ENCODE measurements at places on chromosomes 7 and 10.

DNA sequence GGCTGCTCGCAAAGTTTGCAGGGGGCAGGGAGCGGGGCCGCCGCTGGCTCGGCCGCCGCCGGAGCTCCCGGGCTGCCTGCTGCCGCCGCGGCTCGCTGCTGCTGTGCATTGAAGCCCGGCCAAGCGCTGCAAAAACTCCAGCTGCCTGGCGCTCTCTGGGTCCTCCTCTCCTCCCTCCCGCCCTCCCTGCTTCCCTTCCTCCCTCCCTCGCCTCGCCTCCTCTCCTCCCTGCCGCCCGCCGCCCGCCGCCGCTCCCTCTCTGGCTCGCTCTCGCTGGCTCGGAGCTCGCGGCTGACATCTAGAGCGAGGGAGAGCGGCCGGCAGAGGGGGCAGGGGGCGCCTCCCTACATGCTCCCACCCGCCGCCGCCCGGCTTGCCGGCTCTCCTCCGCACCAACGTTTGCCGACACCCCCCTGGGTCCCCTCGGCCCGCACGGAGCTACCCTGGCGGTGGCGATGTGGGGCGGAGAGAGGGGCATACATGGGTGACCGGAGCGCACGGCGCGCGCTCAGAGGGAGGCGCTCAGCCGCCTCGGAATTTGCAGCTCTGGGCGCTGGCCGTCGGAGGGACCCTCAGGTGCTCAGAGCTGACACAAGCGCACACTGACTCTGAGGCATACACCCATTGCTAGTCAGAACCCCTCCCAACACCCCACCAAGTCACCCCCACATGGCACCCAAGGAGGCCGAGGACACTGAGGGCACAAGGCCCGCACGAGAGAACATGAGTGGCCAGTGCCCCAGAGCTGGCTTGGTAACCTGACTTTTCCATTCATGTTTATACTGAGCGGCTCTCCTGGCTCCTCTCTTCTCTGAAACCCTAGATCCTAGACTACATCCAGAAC lies 1.2 kb upstream of the PLXNA4 start:
- DNase-seq: peak; percentile 21

DNA sequence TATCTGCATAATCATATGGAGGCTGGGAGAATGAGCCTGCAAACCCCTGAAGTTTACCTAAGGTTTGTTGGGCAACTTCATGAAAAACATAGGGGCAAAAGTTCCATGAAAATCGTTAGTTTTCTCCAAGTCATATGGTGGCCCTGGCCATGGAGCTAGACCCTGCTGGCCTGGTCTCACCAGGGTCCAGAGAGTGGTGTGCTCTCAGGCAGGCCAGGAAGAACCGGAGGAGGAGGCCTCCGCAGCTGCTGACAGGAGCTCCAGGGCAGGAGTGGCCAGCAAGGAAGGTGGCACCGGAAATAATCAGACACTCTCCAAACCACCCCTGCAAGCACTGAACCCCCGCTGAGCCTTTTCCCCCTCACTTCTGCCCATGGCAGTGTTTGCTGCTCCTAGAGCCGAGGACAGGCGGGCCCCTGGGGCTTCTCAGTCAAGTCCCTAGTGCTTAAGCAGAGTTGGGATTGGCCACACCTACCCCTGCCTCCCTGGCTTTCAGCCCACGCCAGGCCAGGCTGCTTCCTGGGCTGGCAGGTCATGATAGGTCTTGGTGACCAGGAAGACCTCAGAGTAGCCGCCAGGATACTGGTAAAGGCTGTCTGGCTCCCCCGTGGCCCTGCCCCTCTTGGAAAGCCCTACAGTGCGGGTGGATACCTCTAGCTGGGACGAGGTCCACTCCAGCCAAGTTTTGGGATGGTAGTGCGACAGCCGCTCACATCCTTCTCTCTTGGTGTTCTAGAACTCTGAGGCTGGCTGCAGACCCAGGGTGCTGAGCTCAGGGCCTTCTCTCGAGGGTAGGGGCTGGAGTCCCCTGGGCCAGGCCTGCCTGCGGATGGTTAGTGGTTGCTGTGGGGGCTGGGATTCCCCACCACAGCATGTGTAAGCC lies 242.8 kb downstream of the MGMT start:
- no peak for DNase-seq

GRCh38 chr10:9175200-9175599 lies 1120.7 kb downstream of the GATA3 start:
- DNase-seq: no peak

GRCh38 chr10:114095559-114096337 lies 52.1 kb downstream of the ADRB1 start:
- DNase-seq: no peak

GRCh38 chr7:138755842-138756590 lies 41.8 kb upstream of the TMEM213 start:
- no peak for DNase-seq

DNA sequence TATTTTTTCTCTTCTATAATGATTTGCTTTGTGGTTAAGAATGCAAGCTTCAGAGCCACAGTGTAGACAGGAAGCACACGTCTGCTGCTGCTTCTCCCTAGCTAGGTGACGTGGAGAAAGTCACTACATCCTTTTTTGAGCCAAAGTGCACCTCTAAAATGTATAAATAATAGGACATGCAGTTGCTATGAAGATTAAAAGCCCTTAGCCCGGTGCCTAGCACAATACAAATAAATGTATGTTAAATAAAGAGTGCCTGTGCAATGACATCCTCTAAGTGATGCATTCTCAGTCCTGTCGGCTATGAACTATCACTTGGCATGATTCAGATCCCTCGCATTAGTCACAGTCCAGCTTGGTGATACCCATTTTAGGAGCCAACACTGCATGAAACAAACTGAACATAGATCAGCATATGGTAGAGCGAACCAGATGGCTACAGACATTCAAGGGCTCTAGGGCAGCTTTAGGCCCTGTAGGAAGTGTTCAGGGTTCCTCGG lies 4.8 kb upstream of the TRDMT1 start:
- peak; percentile 31 for DNase-seq

GRCh38 chr10:987620-987869 lies 689 bp upstream of the GTPBP4 start:
- no peak for DNase-seq

GRCh38 chr10:17586821-17587234 lies 30.3 kb downstream of the HACD1 start:
- DNase-seq: no peak

- no peak for DNase-seq
Measured at GRCh38 chr7:22441157-22441556, 58.8 kb downstream of the STEAP1B start.

DNA sequence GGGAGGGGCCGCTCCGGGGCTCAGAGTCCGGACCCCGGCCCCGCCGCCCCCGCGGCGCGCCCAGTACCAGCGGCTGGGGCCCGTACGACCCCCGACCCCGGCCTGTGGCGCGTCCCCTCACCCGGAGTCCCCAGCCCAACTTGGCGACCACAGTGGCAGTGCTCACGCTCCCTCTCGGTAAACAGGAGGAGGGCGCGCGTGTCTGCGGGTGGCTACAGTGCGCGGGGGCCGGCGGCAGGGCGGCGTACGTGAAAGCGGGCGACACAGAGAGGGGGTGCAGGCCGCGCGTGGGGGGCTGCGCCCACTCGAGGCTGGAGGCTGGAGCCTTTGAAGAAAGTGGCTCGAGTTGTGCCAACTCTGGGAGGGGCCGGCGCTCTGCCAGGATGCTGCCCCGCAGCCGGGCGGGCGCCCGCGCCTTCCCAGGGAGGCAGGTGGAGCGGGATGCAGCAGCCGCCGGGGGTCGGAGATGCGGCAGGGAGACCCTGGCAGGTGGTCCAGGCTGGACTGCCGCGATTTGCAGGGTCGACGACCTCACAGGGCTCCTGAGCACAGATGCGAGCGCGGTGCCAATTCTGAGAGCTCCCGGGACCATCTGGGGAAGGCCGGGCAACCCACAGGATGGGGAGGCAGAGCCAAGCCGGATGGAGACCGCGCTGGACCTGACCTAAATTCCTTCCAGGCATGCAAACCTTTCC lies 655 bp downstream of the PTPRE start:
- DNase-seq: peak; percentile 19

DNA sequence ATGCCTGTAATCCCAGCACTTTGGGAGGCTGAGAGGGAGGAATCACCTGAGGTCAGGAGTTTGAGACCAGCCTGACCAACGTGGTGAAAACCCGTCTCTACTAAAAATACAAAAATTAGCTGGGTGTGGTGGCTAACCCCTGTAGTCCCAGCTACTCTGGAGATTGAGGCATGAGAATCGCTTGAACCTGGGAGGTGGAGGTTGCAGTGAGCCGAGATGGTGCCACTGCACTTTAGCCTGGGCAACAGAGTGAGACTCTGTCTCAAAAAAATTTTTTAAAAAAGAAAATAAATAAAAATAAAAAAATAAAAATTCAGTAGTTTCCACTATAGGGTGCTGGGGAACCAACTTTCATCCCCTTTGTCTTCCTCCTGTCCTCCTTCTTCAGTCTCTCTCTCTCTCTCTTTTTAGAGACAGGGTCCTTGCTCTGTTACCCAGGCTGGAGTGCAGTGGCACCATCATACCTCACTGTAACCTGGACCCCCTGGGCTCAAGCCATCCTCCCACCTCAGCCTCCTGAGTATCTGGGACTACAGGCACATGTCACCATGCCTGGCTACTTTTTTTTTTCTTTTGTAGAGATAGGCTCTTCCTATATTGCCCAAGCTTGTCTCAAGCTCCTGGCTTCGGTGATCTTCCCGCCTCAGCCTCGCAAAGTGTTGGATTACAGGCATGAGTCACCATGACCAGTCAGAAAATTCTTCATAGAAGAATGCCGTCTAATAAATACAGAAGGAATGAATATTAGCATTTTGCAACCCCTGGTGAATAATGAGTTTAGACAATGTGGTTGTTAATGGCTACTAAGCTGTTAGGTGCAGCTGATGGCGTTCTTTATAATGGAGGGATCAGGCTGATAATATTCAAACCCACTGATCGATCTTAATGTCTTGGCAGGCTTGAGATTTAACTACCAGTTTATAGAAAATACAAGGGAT lies 20.6 kb downstream of the RBM20 start:
- DNase-seq: no peak

- peak; percentile 12 for DNase-seq
Measured at GRCh38 chr10:44316187-44316921, 68.5 kb downstream of the CXCL12 start.

DNA sequence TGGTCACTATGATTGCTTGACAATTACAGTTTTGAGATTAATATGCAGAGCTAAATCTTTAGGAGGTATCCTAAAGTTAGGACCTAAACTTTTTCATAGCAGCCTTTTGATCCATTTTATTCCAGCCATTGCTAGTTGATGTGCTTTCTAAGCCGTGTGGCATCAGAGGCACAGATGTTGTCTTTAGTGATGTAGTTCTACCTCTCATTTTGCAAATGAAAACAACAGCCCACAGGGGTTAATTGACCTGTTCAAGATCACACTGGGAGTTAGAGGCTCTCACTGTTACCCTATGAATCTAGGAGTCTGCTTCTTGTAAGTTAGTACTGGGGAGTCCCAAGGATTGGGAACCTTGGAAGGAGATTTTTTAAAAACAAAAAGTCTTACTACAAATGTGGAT lies 10.6 kb downstream of the AUTS2 start:
- DNase-seq: no peak

GRCh38 chr7:134071355-134072331 lies 55.5 kb upstream of the LRGUK start:
- no peak for DNase-seq

DNA sequence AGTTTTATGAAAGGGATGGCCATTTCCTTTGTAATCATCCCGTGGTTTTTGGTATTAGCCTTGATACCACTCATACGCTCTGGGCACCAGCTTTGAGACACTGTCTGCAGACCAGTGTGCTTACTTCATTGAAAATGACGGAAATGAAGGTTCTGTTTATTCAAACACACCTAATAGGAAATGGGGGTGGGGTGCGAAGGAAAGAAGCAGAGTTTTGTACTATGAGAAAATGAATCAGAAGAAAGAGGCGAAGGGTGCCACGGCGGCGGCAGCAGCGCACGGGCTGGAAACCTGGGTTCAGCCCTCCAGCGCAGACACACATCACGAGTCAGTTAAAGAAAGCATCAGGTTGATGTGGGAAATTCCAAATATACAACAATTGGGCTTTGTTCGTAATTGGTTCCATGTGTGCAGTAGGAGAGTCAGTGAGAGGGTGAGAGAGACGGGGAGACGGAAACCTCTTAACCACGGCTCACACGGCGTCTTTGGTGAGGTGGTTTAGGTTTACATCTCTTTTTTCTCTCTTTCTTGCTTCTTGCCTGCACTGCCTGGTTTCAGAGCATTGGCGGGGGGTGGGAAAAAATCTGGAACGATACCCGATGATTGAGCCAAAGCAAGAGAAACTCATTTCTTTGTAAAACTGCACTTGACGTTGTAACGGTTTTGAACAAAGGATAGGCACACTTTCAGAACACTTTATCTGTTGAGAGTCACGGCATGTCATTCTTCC lies 321.2 kb downstream of the FRMD4A start:
- DNase-seq: peak; percentile 67

DNA sequence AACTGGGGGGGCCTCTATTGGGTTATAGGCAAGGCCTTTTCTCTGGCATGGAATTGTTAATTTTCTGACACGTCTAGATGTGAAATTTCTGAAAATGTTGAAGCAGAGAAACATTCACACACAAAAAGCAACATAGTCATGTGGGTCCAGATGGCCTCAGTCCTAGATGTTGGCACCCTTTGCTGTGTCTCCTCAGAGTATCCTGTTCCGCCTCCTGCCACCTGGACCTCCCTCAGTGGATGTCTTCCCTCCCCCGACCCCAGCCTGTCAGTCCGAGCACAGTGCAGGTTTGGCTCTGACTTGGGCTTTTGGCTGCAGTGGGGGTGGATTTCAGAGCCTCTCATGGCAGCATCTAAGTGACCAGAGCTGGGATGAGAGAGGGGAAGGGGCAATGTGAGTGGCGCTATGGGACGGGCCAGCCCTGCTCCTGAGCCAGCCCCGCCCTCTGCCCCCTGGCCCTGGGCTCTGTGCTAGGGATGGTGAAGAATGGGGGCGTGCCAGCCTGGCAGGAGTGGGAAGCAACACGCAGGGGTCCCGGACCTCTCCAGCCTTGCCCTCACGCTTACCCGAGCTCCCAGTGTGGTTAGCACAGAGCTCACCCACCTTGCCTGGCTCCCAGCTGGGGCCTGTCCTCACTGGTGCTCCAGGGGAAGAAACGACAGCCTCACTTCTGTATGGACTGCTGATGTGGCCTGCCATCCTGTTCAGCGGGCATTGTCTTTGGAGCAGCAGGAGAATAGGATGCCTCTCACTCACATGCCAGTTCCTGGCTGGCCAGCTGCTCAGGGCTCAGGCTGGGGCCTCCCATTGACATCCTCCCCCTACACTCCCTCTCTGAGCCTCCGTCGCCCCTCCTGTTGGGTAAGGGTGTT lies 6.2 kb downstream of the ATP6V0E2 start:
- DNase-seq: no peak

- DNase-seq: no peak
Measured at GRCh38 chr10:98377001-98377400, 38.0 kb downstream of the PYROXD2 start.

GRCh38 chr7:107405559-107405958 lies 64.3 kb upstream of the GPR22 start:
- DNase-seq: no peak

GRCh38 chr7:143049362-143049761 lies 2.8 kb upstream of the OR6V1 start:
- DNase-seq: no peak

- no peak for DNase-seq
Measured at GRCh38 chr7:43565786-43566185, 17.1 kb upstream of the STK17A start.

All from stimulated activated naive CD8-positive, alpha-beta T cell treated with anti-CD3 and anti-CD28 coated beads, Interleukin-15, Interleukin-2, amounts not matched to agents 100 U/mL and 50 U/mL, for 24 hours (primary cell).